ENCODE measurements at places on chromosomes 3 and 15.

DNA sequence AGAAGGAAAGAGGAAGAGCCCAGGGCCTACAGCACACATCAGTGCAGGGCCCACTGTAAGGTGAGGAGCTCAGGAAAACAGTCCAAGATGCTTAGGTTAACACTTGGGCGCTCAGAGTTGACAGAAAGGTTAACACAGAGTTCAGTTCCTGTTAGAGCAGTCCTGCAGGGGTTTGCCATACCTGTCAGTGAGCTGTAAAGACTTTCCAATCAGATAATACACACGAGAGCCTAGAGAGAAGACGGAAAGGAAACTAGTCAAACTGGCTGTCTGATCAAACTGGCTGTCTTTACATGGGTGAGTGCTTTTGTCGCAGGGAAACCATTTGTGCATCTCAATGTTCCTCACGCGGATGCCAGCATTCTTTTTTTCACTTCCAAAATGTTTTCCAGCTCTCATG lies 61.4 kb upstream of the ARHGEF26 start:
- H3K36me3 ChIP-seq, result no peaks in the 10 kb centered on the region
- H3K4me1 ChIP-seq, result no peaks in the 10 kb centered on the region
- no peak overlapping the region for H3K4me3 ChIP-seq
- no peak overlapping the region for H3K27ac ChIP-seq
- DNase-seq, result no peak
- H3K27me3 ChIP-seq, result no peaks in the 10 kb centered on the region

DNA sequence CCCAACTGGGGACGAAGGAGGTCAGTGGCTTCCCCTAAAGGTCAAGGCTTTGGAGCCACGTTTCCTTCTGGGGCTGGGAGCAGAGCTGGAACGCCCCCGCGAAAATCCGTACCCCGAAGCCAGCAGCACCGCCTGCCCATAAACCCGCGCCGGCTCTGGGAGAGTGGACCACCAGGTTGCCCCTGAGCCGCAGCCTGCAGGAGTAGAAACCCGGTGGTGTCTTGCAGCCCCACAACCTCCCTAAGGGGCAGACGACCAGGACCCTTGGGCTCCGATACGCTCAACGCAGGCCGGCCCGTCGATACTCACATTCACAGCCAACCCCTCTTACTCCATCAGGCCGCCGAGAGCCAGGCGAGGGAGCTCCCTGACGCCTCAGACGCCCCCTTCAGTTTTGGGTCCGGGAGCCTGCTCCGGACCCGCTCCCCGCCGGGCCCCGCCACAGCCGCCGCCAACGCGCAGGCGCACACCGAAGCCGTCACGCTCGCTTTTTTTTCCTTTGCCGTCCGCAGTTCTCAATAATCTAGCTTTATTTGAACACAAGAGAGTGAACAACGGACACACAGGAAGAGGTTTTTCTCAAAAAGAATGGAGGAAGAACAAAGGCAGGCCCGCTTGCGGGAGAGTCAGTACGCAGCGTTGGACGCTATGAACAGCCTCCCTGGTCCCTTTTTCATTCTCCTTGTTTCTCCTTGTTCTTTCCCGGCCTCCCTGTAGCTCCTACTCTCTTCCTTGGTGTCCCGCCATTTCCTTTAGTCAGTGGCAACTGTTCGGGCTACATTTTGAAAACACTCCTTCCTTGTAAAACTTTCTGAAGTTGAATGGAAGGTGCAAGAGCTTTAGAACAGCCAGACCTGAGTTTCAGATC lies at the start of gene ZNF106:
ZNF106 (minus strand) TSS at position 471 of the 868 bp plus-strand sequence. CDS start 18,852 bp downstream, outside the sequence.
- no peaks in the 10 kb centered on the region for H3K27me3 ChIP-seq
- H3K4me1 ChIP-seq, result peaks cover 57% of the 10 kb centered on the region
- no peaks in the 10 kb centered on the region for H3K36me3 ChIP-seq
- H3K27ac ChIP-seq, result peak within 1 kb of the TSS; percentile 97
- DNase-seq, result peak; percentile 93

DNA sequence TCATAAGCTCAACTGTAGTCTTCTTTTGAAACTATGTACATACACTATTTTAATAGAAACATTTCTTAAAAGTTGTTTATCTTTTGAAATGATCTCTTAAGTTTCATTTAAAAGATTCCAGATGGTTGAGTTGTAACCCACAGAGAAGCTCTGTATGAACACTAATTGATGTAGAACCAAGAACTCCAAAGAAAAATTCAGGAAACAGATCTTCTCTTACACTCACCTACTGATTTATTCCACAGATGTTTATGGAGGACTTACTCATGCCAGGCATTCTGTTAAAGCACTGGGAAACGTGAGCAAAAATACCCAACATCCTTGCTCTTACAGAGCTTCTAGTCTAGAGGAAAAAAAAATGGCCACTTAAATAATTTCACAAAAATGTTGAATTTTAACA lies 551.1 kb downstream of the NAALADL2 start:
- DNase-seq, result no peak
- no peaks in the 10 kb centered on the region for H3K36me3 ChIP-seq
- H3K27ac ChIP-seq, result no peak overlapping the region
- no peaks in the 10 kb centered on the region for H3K27me3 ChIP-seq

DNA sequence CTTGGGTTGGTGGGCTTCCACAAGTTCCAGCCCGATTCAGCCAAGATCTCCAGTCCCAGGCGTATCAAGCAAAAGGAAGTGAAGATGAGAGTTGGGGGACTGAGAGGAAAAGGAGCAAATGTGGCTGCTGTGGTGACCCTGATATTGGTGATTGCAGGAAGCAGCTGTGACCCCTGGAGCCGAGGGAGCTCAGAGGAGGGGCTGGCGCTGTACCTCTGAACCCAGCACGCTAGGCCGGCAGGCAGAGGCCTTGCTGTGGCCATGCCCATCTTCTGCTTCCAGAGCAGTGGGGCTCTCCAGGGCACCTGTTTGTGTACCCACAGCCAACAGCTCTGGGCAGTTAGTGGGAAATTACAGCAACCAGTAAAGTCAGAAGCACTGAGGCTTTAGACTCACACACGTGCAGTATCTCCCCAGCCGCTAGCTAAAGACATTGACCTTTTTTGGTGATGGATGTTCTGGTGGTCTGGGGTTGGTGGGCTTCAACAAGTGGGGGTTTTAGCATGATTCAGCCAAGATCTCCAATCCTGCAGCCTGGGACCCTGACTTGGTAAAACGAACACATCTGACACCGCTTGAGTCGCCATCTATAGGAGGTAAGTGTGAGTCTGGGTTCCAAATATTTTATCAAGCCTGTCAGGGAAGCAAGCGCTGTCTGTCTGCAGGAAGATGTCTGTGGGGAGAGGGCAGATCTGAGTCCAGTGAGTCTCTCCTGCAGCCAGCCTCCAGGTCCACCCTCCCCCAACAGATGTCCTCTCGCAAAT lies 33.1 kb downstream of the TM2D3 start:
- peaks cover 29% of the 10 kb centered on the region for H3K36me3 ChIP-seq
- H3K4me3 ChIP-seq, result no peak overlapping the region
- H3K4me1 ChIP-seq, result peaks cover 9% of the 10 kb centered on the region
- no peak for DNase-seq
- no peaks in the 10 kb centered on the region for H3K27me3 ChIP-seq

GRCh38 chr15:85865070-85865684 lies 70.5 kb upstream of the KLHL25 start:
- H3K27me3 ChIP-seq, result peaks cover 9% of the 10 kb centered on the region
- no peak overlapping the region for H3K4me3 ChIP-seq
- H3K27ac ChIP-seq, result no peak overlapping the region
- peaks cover 11% of the 10 kb centered on the region for H3K4me1 ChIP-seq
- H3K36me3 ChIP-seq, result no peaks in the 10 kb centered on the region
- no peak for DNase-seq

DNA sequence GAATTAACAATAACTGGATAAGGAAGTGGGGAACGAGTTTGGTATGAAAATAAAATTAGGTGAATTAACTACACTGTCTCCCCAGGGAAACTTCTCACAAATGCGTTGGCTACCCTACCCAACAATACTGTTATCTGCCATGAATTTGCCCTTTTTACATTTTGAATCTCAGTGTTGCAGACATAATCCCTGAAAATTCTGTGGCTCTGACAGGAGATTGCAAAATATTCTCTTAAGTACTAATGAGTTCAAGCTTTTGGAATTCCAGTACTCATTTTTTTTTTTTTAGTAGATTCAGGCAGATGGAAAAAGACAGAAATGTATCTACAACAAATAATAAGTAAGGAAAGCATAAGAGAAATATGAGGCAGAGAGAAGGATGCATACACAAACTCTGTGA lies 332.6 kb downstream of the LSAMP start:
- H3K27ac ChIP-seq, result no peak overlapping the region
- H3K4me3 ChIP-seq, result no peak overlapping the region
- no peaks in the 10 kb centered on the region for H3K36me3 ChIP-seq

GRCh38 chr3:48248095-48248850 lies 7.4 kb downstream of the ZNF589 start:
- H3K27ac ChIP-seq, result no peak overlapping the region
- H3K27me3 ChIP-seq, result no peaks in the 10 kb centered on the region
- H3K4me1 ChIP-seq, result peaks cover 4% of the 10 kb centered on the region
- DNase-seq, result no peak
- H3K36me3 ChIP-seq, result peaks cover 8% of the 10 kb centered on the region

DNA sequence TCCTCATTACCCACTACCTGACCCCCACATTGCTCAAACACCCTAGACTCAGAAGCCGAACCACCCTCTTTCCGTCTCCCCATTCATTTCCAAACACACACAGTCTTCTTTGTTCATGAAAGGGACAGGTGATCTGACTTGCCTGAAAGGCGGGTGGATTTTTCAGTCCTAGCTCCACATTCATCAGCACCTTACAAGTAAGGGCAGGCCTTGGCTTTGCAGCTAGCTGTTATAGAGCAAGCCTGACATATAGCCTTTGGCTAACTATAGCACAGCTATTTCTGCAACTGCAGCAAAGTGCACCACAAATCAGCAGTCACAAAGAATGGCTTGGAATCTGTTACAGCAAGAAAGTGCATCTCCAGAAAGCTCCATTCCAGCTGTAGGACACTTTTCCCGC lies 139.8 kb downstream of the XXYLT1 start:
- H3K27ac ChIP-seq, result no peak overlapping the region
- no peak overlapping the region for H3K4me3 ChIP-seq
- DNase-seq, result no peak

GRCh38 chr3:138384976-138385375 lies 36.6 kb downstream of the MRAS start:
- H3K4me3 ChIP-seq, result no peak overlapping the region
- no peak overlapping the region for H3K27ac ChIP-seq
- no peaks in the 10 kb centered on the region for H3K4me1 ChIP-seq
- peaks cover 68% of the 10 kb centered on the region for H3K27me3 ChIP-seq
- no peak for DNase-seq
- no peaks in the 10 kb centered on the region for H3K36me3 ChIP-seq

DNA sequence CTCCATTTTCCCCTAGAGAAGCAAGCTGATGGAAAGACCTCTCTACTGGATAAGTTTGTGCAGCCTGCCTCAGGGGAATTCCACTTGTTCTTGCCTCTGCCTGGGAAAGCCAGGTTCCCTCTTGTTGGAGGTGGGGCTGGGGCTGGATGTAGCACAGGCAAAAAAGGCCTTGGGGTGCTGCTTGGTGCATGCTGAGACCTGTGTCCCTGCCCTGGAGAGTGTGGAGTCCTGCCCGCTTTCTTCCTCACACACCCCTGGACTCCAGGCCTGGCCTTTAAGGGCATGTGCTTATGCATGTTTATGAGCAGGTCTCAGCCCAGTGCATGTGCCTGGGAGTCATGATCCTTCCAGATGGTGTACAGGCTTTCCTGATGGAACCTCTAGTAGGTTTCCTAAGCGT lies 23.5 kb upstream of the JMJD7 start:
- no peak overlapping the region for H3K4me3 ChIP-seq
- no peaks in the 10 kb centered on the region for H3K27me3 ChIP-seq
- peaks cover 10% of the 10 kb centered on the region for H3K36me3 ChIP-seq
- no peak overlapping the region for H3K27ac ChIP-seq
- H3K4me1 ChIP-seq, result peaks cover 18% of the 10 kb centered on the region
- DNase-seq, result no peak

GRCh38 chr3:10988001-10988665 lies 4.4 kb upstream of the SLC6A1 start:
- no peak overlapping the region for H3K27ac ChIP-seq
- H3K27me3 ChIP-seq, result peaks cover 53% of the 10 kb centered on the region
- peaks cover 7% of the 10 kb centered on the region for H3K4me1 ChIP-seq
- H3K36me3 ChIP-seq, result peaks cover 7% of the 10 kb centered on the region
- no peak overlapping the region for H3K4me3 ChIP-seq

GRCh38 chr15:45795440-45796069 lies 160.7 kb downstream of the SQOR start:
- H3K27me3 ChIP-seq, result peaks cover 33% of the 10 kb centered on the region
- no peaks in the 10 kb centered on the region for H3K4me1 ChIP-seq
- no peaks in the 10 kb centered on the region for H3K36me3 ChIP-seq
- no peak overlapping the region for H3K27ac ChIP-seq
- no peak for DNase-seq
- no peak overlapping the region for H3K4me3 ChIP-seq

- peaks cover 10% of the 10 kb centered on the region for H3K36me3 ChIP-seq
- H3K27me3 ChIP-seq, result no peaks in the 10 kb centered on the region
- no peak overlapping the region for H3K4me3 ChIP-seq
- peaks cover 5% of the 10 kb centered on the region for H3K4me1 ChIP-seq
Observed at GRCh38 chr3:37271611-37272010, 97.2 kb upstream of the LRRFIP2 start.

DNA sequence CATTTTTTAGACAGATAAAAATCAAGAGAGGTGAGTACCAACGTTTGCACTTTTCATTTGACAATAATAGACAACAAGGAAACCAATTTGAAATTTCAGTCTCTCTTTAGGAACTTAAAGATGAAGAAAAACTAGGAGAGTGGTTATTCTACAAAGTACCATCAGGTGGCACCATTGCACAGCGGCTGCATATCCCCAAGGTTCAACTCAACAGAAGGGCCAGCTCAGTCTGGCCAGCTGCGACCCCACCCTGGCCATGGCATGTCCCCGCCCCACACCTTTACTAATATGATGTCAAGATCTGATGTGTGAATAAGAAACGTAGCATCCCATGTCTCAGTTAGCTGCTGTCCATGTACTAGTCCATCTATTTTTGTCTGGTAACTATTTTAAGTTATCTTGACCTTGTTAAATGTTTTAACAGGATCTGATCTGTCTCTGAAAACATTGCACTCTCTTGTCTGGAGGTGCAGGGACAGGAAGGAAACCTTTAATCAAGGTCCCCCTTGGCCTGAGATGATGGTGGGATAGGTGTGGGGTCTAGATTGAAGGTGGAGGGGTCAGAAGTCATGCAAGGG lies 35.5 kb upstream of the CGNL1 start:
- DNase-seq, result peak; percentile 38
- no peaks in the 10 kb centered on the region for H3K36me3 ChIP-seq
- H3K4me1 ChIP-seq, result no peaks in the 10 kb centered on the region
- H3K27ac ChIP-seq, result no peak overlapping the region

Measured in naive B cell (primary cell).